Gastroesophageal sphincter (tissue), 4 donors: ENCODE measurements at places on chromosomes 2 and 18.

GRCh38 chr2:79860228-79861058, 347.6 kb downstream of the CTNNA2 start:
- H3K4me1 ChIP-seq = no peaks in the 10 kb centered on the region
- H3K4me3 ChIP-seq = no peak overlapping the region
- ATAC-seq = no peak
- no peaks in the 10 kb centered on the region for H3K36me3 ChIP-seq

- H3K27ac ChIP-seq = no peak overlapping the region
- ATAC-seq = no peak
- H3K4me3 ChIP-seq = no peak overlapping the region
Measured at GRCh38 chr2:33681364-33681757, 82.3 kb upstream of the FAM98A start.

DNA sequence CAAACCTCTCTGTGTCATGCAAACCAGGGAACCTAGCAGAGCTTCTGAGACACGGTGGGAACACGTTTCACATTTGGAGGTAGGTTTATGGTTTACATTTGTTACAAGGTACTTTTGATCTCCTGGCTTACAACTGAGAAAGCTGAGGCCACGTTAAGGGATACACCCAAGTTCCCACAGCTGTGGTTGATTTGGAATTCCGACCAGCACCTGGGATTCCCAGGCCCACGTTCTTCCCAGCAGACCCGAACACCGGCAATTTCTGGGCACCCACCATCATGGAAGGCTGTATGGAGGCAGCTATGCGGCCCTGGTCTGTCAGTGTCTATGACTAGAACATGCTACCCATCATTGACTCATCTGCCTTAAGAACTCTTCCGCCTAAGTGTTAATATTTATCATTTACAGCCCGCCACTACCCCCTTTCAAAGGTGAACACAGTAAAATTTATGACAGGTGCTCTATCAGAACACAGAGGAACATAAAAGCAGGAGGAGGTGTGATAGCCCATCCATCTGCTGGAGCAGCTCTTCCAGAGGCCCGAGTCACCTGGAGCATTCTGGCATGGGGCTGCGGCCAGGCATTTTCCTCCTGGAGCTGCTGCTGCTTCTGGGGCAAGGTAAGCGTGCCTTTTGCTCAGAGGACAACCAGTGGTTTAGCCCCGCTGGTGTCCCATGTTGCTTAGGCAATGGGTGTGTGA, at the start of gene PLB1:
TSS of gene PLB1 (plus strand) at position 510 of the 700 bp plus-strand sequence. CDS start at position 565, 55 bp downstream.
- no peaks in the 10 kb centered on the region for H3K4me1 ChIP-seq
- no peak within 1 kb of the TSS for H3K27ac ChIP-seq
- no peak for ATAC-seq

- H3K4me1 ChIP-seq = no peaks in the 10 kb centered on the region
- no peak overlapping the region for H3K4me3 ChIP-seq
- H3K27ac ChIP-seq = no peak overlapping the region
- no peaks in the 10 kb centered on the region for H3K27me3 ChIP-seq
- no peaks in the 10 kb centered on the region for H3K36me3 ChIP-seq
Measured at GRCh38 chr2:18378020-18378653, 182.3 kb downstream of the RDH14 start.

DNA sequence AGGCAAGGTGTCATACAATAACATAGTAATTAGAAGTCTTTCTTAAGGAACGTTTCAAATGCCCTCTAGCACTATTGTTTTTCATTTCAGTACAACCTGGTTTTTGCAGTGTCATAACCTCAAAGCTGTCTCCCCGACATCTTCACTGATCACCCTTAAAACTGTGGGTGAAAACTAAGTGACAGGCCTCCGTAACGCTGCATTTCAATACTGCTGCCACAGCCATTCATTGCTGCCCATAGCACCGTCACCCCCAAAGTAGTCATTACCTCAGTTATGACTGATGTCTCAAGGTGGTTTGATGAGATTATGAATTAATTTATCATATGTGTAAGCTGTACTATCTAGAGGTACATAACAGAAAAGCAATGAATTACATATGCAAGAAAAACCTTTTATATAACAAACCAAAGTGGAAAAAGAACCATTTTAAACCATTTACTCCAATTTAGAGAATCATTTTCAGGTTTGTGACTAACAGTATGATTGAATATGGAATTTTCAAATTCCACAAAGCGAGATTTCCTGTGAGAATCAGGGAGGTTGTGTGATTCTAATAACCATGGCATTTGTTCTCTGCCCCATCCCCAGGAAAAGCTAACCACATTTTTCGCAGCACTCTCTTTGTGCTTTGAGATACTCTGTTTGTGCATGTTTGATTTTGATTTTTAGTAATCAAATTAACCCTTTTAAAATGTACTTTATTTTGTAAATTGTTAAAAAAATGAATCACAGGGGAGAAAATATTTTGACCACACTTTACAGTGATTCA, 263.0 kb downstream of the PTGR3 start:
- H3K36me3 ChIP-seq = no peaks in the 10 kb centered on the region
- ATAC-seq = no peak
- H3K27me3 ChIP-seq = no peaks in the 10 kb centered on the region
- no peak overlapping the region for H3K4me3 ChIP-seq
- H3K4me1 ChIP-seq = peaks cover 2% of the 10 kb centered on the region
- no peak overlapping the region for H3K27ac ChIP-seq

DNA sequence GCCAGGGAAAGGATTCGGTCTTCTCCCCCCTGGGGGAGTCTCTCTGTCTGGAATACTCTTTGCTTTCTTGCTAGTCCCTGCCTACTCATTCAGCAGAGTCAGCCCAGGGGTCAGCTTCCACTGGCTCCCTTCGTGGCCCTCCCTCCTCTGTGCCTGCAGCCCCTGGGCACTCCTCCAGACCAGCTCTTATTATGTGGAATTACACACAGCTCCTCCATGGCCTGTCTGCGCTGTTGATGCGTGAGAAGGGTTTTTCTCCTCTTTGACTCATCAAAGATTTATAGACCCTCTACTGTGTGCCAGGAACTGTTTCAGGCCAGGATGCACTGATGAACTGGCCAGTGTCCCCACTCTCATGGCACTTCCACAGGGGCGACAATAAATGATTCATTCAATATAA, 44.4 kb downstream of the ST8SIA5 start:
- no peak overlapping the region for H3K4me3 ChIP-seq
- peaks cover 24% of the 10 kb centered on the region for H3K27me3 ChIP-seq
- no peak for ATAC-seq
- H3K36me3 ChIP-seq = no peaks in the 10 kb centered on the region
- H3K4me1 ChIP-seq = no peaks in the 10 kb centered on the region

GRCh38 chr2:218149098-218149497, 17.7 kb downstream of the CXCR1 start:
- no peak for ATAC-seq
- H3K4me1 ChIP-seq = no peaks in the 10 kb centered on the region
- H3K27me3 ChIP-seq = peaks cover 5% of the 10 kb centered on the region
- H3K27ac ChIP-seq = no peak overlapping the region

- ATAC-seq = no peak
- peak overlapping the region; percentile 87 for H3K4me3 ChIP-seq
- H3K4me1 ChIP-seq = no peaks in the 10 kb centered on the region
- no peaks in the 10 kb centered on the region for H3K36me3 ChIP-seq
- peak overlapping the region; percentile 93 for H3K27ac ChIP-seq
- no peaks in the 10 kb centered on the region for H3K27me3 ChIP-seq
Measured at GRCh38 chr2:9207641-9208311, 1.2 kb downstream of the ASAP2 start.

DNA sequence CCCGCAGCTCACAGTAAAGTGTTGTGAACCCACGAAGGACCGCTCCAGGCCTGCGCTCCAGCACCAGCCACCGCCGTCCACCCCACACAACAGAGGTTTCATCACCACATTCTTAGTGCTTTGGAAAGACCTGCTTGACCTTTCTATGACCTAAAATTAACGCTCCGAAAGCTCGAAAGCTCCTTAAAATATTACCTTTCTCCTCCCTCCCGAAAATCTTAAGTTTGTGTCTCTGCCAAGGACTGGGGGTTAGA, 149.2 kb downstream of the TWIST2 start:
- no peaks in the 10 kb centered on the region for H3K36me3 ChIP-seq
- no peak for ATAC-seq
- H3K27me3 ChIP-seq = peaks cover 11% of the 10 kb centered on the region
- no peak overlapping the region for H3K27ac ChIP-seq
- no peak overlapping the region for H3K4me3 ChIP-seq
- peaks cover 6% of the 10 kb centered on the region for H3K4me1 ChIP-seq

DNA sequence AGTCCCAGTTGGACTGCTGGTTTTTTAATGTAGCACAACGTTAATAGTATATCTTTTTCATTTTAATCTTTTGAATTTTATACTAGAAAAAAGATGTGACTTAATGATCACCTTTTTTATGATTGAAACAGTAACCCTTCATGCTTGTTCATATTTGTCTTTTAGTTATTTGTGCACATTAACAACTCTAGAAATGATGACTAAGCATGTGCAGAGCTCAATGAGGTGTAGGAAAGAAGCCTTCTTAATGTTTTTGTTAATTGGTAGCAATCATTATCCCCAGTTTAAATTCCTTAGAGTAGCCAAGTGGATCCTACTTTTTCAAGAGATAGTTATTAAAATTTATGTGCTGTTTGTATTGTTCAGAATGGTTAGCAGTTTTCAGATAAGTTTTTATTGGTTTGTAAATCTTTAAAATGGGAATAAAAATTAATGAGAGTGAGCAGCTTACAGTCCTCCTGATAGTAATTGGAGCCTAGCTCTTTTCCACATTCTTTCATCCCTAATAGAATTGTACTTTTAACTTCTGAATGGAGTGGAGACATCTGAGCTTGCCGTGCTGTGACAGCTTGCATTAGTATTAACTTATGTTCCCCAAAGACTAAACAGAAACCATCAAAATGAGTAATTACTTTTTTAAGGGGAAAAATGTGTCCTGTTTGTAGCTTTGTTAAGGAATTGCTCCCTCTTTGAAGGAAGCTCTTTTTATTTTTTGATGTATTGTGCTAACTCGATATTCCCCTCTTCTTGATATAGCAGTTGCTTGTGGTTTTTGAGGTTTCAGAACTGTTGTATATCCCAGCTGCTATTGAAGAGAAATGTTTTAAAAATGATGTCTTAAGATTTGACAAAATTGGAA, 17.3 kb downstream of the PIK3C3 start:
- no peak overlapping the region for H3K4me3 ChIP-seq
- no peak for ATAC-seq
- peaks cover 2% of the 10 kb centered on the region for H3K36me3 ChIP-seq
- no peak overlapping the region for H3K27ac ChIP-seq
- H3K4me1 ChIP-seq = peaks cover 63% of the 10 kb centered on the region
- H3K27me3 ChIP-seq = no peaks in the 10 kb centered on the region

GRCh38 chr2:168679081-168679480, 123.4 kb upstream of the NOSTRIN start:
- H3K4me1 ChIP-seq = no peaks in the 10 kb centered on the region
- H3K4me3 ChIP-seq = no peak overlapping the region
- no peaks in the 10 kb centered on the region for H3K36me3 ChIP-seq
- no peak overlapping the region for H3K27ac ChIP-seq

- H3K4me1 ChIP-seq = no peaks in the 10 kb centered on the region
- no peaks in the 10 kb centered on the region for H3K36me3 ChIP-seq
- no peak for ATAC-seq
Measured at GRCh38 chr2:212170382-212170781, 368.2 kb downstream of the ERBB4 start.

GRCh38 chr2:1141079-1141478, 190.4 kb downstream of the SNTG2 start:
- no peaks in the 10 kb centered on the region for H3K36me3 ChIP-seq
- peak overlapping the region; percentile 52 for H3K27ac ChIP-seq
- no peak overlapping the region for H3K4me3 ChIP-seq
- ATAC-seq = no peak
- H3K4me1 ChIP-seq = no peaks in the 10 kb centered on the region

GRCh38 chr2:194319222-194319992, 1337.6 kb upstream of the SLC39A10 start:
- ATAC-seq = no peak
- H3K36me3 ChIP-seq = no peaks in the 10 kb centered on the region
- H3K27me3 ChIP-seq = no peaks in the 10 kb centered on the region
- H3K4me1 ChIP-seq = no peaks in the 10 kb centered on the region

DNA sequence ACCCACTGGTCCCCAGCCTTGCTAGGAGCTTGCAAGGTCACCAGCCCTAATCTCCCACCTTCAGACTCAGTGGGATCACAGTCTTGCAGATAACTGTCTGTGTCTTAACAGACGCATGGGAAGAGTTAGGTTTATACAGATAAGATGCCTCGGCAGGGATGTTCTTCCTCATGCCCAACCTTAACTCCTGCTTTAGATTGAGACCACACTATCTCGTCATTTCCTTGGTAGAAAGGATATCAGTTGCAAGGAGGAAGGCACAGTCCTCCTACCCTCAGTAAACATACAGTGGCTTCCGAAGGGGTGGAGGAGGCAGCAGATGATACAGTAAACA, 7.2 kb downstream of the NT5DC4 start:
- no peaks in the 10 kb centered on the region for H3K4me1 ChIP-seq
- H3K36me3 ChIP-seq = no peaks in the 10 kb centered on the region
- ATAC-seq = no peak
- H3K27me3 ChIP-seq = peaks cover 9% of the 10 kb centered on the region
- H3K4me3 ChIP-seq = no peak overlapping the region

DNA sequence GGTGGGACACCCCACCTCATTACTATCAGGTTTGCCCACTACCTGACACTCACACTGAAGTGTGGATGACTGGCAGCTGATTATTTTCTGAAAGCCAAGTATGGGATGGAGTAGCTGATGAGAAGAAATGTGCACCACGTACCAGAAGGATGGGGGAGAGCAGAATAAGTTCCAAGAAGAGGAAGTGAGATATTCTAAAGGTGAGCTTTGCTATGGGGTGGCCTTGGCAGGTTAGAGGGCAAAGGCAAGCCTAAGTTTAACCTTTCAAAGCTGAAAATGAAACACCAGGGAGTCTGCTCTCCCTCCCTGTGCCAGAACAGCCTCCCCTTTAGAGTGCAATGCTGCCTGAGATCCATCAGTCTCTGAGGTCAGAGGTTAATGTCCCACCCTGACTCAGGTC, 196.1 kb upstream of the OSR1 start:
- H3K4me3 ChIP-seq = no peak overlapping the region
- H3K27ac ChIP-seq = no peak overlapping the region
- H3K36me3 ChIP-seq = no peaks in the 10 kb centered on the region
- no peaks in the 10 kb centered on the region for H3K27me3 ChIP-seq

- peaks cover 43% of the 10 kb centered on the region for H3K36me3 ChIP-seq
- H3K27me3 ChIP-seq = no peaks in the 10 kb centered on the region
- H3K4me3 ChIP-seq = no peak overlapping the region
- peak overlapping the region; percentile 97 for H3K27ac ChIP-seq
- H3K4me1 ChIP-seq = peaks cover 51% of the 10 kb centered on the region
- no peak for ATAC-seq
Measured at GRCh38 chr2:47010176-47010575, 94.6 kb upstream of the MCFD2 start.

- no peak for ATAC-seq
- H3K36me3 ChIP-seq = no peaks in the 10 kb centered on the region
Measured at GRCh38 chr2:20934236-20934635, 109.6 kb downstream of the APOB start.

GRCh38 chr18:7305416-7305815, 74.5 kb downstream of the LRRC30 start:
- no peak overlapping the region for H3K4me3 ChIP-seq
- no peak overlapping the region for H3K27ac ChIP-seq
- H3K4me1 ChIP-seq = peaks cover 32% of the 10 kb centered on the region
- H3K27me3 ChIP-seq = no peaks in the 10 kb centered on the region

- H3K4me3 ChIP-seq = no peak overlapping the region
- H3K27ac ChIP-seq = no peak overlapping the region
- H3K36me3 ChIP-seq = peaks cover 46% of the 10 kb centered on the region
Measured at GRCh38 chr2:27021253-27022049, 11.3 kb upstream of the TMEM214 start.
